ENCODE measurements at places on chromosomes 6 and 20.
A peak's percentile ranks its signal among the peaks of the same experiment; 100 is the strongest.

GRCh38 chr20:1566701-1567100 lies 9.2 kb upstream of the SIRPD start:
- DNase-seq, result no peak

- no peak for DNase-seq
Observed at GRCh38 chr6:129492260-129492659, 217.7 kb downstream of the ARHGAP18 start.

DNA sequence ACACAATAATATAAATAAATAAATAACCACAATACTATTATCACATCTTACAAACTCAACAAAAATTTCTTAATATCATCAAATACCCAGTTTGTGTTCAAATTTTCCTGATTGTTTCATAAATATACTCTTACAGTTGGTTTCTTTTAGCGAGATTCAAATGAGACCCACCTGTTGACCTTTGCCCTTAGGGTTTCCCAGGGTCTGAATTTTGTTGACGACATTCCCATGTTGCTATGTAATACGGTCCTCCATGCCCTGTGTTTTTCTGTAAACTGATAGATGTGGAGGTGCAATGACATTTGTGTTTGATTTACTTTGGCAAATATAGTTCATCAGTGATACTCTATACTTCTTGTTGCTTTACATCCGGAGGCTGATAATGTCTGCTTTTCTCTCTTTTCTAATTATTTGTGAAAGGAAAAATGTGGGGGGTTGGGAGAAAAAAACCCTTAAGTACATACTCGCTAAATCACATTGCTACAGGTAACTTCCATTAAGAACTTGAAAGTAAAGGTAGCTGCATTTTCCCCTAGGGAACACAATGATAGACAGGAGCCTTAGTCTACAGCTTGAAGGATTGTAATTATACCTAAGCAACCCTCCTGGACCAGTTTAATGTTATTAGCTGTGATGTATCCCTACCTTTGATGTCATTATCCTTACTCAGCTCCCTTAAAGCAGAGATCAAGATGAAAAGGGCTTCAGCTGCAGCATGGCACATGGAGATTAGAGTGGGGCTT lies 6.6 kb downstream of the MOG start:
- DNase-seq, result no peak

GRCh38 chr6:54654381-54654780 lies 192.2 kb upstream of the FAM83B start:
- DNase-seq, result no peak

DNA sequence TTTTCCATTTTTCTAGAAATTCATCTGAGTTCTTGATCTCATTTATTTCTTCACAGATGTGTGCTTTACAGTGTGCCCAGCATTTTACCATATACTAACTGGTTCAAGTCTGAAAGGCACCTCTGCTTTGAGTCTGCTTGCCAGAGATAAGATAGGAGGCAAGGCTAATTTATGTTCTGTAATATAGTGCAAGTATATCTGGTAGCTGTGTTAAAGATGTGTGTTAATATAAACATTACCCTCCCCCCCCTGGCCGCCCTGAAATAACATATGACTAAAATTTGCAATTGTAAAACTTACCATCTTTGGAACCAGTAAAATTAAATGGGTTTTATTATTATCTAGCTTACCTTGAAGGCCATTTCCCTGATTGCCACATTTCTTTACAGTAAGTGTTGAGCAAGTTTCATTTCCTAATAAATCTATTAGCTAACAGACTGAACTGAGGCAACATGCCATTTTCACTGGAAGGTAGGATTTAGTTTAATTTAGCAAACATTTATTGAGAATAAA lies 2.7 kb downstream of the FBXO9 start:
- DNase-seq, result no peak

GRCh38 chr6:47722194-47722593 lies 23.8 kb downstream of the ADGRF4 start:
- no peak for DNase-seq

- no peak for DNase-seq
Observed at GRCh38 chr20:57598491-57598890, 21.7 kb downstream of the ZBP1 start.

GRCh38 chr6:19530188-19530587 lies 307.0 kb upstream of the ID4 start:
- DNase-seq, result no peak

GRCh38 chr6:161622779-161623178 lies 348.9 kb upstream of the AGPAT4 start:
- no peak for DNase-seq

GRCh38 chr6:161152907-161153662 lies 120.8 kb downstream of the AGPAT4 start:
- DNase-seq, result no peak

- DNase-seq, result peak; percentile 61
Observed at GRCh38 chr6:166488076-166488685, 98.3 kb downstream of the RAMACL start.

GRCh38 chr20:58877050-58877975 lies 24.8 kb downstream of the GNAS start:
- no peak for DNase-seq

DNA sequence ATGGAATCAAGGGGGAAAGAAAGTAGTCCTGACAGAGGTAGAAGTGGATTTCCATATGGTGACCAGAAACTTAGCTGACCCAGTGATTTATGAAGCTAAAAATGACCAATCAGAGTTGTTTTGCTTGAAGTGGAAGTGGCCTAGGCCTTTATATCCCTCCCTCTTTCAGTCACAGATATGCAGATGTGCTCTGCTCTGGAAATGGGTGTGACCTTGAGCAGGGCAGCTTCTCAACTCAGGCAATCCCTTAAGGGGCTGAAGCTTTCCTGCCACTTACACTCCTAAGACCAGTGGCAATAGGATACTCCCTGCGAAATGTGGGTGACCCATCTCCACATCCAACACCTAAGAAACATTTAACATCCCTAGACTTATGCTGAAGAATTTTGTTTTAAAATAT lies 256.6 kb downstream of the EYS start:
- DNase-seq, result no peak

DNA sequence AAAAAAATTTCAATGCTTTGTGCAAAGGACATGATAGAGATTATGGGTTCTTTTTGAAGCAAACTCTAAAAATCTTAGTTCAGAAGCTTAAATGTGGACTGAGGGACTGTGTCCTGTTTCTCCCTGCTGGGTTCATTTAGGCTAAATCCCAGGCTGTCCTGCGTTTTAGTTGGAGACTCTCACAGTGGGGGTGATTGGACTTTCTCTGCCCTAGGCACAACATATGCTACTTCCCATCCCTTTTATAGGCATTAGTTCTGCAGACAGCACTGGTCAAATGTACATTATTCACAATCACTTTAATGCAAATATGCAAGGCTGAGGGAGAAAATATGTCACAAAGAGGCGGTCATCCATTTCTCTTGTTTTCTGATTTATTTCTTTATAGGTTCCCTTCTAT lies 71.3 kb downstream of the TFAP2B start:
- no peak for DNase-seq

DNA sequence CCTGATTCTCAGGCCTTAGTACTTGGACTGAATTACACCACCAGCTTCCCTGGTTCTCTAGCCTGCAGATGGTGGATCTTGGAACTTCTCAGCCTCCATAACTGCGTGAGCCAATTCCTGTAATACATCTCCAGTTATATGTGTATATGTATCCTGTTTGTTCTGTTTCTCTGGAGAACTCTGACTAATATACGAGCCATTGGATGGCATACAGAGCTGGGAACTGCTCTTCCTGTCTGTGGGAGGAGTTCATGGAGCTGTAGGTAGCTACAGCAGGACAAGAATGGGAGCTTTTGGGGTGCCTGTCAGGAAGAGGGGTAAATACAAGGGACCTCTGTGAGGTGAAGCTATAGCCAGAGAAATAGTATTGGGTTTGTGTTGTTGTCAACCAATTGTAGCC lies 41.2 kb downstream of the TMEM14A start:
- DNase-seq, result no peak

DNA sequence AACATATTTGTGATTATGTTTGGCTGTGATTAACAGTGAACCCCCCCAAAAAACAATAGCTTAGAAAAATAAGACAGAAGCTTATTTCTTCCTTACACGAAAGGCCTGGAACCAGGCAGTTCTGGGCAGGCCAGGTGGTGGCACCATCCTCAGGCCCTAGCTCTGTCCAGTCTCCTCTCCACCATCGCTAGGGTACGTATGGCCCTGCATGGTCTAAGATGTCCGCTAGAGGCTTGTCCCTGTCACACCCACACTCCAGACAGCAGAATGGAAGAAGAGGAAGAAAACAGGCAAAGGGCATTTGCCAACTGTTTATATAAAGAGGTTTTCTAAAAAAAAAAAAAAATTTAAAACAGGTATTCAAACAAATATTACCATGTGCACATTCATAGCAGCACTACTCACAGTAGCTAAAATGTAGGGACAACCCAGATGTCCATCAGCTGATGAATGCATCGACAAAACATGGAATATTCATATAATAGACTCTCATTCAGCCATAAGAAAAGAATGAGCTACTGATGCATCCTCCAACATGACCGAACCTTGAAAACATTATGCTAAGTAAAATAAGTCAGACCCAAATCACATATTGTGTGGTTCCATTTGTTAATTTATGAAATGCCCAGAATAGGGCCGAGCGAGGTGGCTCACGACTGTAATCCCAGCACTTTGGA lies 6.7 kb downstream of the TGM3 start:
- no peak for DNase-seq

DNA sequence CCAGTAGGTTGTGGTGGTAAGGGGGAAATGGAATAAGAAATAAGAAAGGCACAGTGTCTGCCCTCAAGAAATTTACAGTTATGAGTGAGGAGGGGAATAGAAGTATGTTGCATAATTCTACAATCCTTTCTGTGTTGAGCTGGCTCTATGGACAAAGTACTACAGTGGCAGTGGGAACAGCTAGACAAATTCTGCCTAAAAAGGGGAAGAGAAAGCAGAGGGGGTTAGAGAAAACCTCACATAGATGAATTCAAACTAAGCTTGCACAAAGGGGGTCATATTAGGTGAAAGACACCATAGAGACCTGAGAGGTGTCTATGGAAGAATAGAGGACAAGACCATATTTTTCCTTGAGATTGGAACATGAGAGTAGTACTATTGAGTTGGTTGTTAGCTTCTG lies 146.9 kb upstream of the VGLL2 start:
- DNase-seq, result no peak

DNA sequence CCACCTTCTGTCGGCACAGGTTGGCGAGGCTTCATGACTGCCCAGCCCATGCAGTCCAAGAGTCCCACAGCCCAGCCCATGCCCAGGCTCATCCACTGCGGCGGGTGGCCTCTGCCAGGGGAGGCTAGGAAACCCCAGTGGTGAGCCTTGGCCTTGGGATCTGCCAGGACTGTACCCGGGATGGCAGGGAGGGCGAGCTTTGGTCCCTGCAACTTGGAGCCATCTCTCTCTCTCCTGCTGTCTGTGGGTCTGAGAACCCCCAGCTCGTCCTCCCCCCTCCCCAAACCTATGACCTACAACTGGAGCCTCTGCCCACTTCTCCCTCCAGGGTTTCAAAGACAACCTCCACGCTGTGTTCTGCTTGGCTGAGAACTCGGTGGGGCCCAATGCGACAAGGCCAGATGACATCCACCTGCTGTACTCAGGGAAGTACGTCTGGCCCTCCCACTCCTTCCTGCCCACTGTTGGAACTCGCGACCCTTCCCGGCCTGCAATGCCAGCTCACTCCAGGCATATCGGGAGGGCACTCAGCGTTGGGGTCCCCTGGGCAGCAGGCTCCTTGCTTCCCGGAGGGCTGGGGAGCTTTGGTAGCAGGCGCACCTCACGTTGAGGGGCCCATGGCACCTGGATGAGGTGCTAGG lies 19.7 kb downstream of the NPEPL1 start:
- no peak for DNase-seq

DNA sequence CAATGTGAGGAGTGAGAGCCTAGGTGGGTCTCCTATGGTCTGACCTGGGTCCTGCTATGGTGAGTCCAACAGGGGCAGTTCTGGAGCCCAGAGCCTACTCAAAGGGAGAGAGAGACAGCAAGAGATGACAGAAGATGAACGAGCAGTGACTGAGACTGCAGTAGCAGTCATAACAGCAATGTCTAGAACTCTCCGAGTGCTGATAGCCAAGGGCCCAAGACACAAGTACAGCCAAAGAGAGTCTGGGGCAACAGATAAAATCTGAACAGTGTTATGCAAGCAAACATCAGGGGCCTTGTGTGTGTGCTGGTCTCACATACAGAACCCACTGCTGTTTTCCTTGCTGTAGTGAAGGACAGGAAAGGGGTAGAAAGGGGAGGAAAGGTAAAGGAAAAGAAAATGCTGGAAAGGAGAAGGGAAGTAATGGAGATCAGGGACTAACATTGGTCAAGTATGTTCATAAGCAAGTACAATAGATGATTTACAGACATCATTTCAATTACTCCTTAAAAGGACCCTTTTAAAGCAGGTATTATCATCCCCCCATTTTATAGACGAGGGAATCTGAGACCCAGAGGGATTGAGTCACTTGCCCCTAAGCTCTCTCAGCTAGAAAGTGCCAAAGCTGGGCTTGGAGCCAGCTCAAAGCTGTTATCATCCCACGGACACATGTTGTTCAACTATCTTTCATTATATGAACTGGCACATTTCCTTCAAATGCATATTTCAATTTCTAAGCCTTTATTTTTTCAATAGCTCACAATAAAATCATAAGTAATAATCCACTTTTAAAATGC lies 182.3 kb upstream of the RAB32 start:
- DNase-seq, result no peak

DNA sequence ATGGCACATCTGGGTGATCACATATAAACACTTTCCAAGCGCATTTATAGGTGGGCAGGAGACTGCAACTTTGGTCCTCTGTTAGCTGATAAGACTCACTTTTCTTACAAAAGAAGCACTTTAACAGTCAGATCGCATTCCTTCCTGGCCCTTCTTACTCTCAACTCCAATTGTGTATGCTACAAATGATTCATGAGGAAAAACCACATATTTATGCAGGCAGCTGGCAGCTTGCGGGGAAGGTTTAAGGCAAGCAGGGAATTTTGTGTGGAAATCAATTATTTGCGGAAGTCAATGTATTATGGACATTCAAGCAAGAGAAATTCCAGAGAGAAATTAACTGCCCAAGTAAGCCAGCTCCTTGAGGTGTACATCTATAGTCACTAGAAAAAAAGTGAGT lies 194.0 kb downstream of the PKHD1 start:
- DNase-seq, result no peak

GRCh38 chr6:47094241-47094925 lies 52.3 kb upstream of the ADGRF1 start:
- no peak for DNase-seq

- no peak for DNase-seq
Observed at GRCh38 chr6:51027283-51028065, 208.8 kb downstream of the TFAP2B start.

DNA sequence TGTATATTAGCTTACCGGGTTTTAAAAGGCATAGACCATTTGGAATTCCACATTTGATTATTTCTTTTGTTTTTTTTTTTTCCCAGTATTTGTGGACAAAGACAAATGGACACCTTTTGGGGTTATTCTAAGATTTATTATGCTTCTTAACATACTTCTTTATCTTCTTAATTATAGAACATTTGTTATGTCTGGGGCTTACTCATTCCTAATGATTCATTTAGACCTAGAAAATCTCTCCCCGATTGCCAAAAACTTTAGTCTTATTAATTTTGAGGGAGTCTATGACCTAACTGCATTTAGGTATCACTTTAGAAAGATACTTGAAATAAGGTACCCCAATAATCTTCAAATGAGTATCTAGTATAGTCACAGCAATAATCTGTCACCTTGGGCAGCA lies 170.7 kb upstream of the PREP start:
- DNase-seq, result no peak

Data from activated CD8-positive, alpha-beta memory T cell treated with anti-CD3 and anti-CD28 coated beads for 4 hours (primary cell).